ENCODE measurements at places on chromosomes 7 and 10. TPM values are rescaled to one million over a fixed set of nuclear protein-coding genes. Genes with fewer than 3 reads are reported as not detected.

The PIP gene
- total RNA-seq, result not detected

The OR13A1 gene
- not detected for total RNA-seq

The PPP1R3C gene
- 250 TPM for total RNA-seq

The TMEM229A gene
- 1.1 TPM for total RNA-seq

The CPSF4 gene
- 18.8 TPM for total RNA-seq

The CTBP2 gene
- total RNA-seq, result 36.0 TPM

The NUPR2 gene
- not detected for total RNA-seq

The GPR26 gene
- not detected for total RNA-seq

The HTRA1 gene
- 78.3 TPM for total RNA-seq

DNA sequence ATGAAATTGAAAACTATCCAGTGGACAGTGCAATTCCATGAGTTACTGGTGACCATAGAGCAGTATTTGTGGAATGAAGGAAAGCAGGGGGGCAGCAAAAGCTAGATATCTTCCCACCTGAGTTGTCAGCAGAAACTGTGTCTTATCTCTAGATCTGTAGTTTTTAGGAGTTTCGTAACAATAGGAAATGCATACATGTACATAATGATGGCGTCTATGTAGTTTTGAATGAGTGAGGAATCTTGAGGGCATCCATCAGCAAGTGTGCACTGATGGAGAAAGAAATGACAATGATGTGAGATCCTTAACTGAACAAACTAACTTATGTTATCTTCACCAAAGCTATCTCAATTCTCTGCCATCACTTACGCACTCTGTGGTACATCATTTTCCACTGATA is 114.5 kb downstream of the LRRC4 start:
- no peak overlapping the region for H3K27ac ChIP-seq

DNA sequence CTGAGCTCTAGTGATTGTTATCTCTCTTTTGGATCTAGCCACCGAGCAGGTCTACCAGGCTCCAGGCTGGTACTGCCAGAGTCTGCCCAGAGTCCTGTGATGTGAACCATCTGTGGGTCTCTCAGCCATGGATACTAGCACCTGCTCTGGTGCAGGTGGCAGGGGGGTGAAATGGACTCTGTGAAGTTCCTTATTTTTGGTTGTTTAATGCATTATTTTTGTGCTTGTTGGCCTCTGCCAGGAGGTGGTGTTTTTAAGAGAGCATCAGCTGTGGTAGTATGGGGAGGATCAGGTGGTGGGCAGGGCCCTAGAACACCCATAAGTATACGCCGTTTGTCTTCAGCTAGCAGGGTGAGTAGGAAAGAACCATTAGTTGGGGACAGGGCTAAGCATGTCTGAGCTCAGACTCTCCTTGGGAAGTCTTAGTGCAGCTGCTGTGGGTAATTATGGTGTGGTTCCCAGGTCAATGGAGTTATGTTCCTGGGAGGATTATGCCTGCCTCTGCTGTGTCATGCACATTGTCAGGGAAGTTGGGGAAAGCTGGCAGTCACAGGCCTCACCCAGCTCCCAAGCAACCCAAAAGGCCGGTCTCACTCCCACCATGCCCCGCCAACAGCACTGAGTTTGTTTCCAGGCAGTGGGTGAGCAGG is 81.8 kb downstream of the NPSR1 start:
- H3K27me3 ChIP-seq, result no peaks in the 10 kb centered on the region
- no peak overlapping the region for H3K27ac ChIP-seq
- no peaks in the 10 kb centered on the region for H3K4me1 ChIP-seq
- DNase-seq, result no peak
- no peaks in the 10 kb centered on the region for H3K36me3 ChIP-seq
- no peak overlapping the region for H3K4me3 ChIP-seq

GRCh38 chr10:111209692-111210091 is 132.9 kb downstream of the ADRA2A start:
- no peak overlapping the region for H3K27ac ChIP-seq
- no peak overlapping the region for H3K4me3 ChIP-seq
- no peaks in the 10 kb centered on the region for H3K27me3 ChIP-seq
- DNase-seq, result no peak
- H3K36me3 ChIP-seq, result no peaks in the 10 kb centered on the region

GRCh38 chr7:158237672-158238335 is 349.8 kb downstream of the PTPRN2 start:
- H3K36me3 ChIP-seq, result no peaks in the 10 kb centered on the region
- no peaks in the 10 kb centered on the region for H3K4me1 ChIP-seq
- H3K27me3 ChIP-seq, result no peaks in the 10 kb centered on the region
- H3K4me3 ChIP-seq, result no peak overlapping the region

DNA sequence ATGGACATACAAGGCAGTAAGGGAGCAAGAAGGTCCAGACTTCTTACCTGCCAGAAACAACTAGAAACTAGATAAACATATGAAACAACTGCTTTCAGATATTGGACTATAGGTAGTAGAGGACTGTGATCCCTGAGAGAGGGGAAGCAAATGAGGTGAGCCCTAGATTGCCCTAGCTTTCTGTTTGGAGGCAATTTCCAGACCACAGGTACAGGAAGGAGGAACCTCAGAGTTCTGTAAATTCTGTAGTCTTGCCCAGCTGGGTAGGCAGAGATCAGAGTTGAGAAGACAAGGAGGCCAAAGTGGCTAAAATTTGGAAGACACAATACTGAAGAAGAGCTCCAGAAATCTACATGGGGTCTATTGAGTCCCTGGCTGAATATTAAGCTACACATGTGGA is 21.0 kb downstream of the CDK6 start:
- H3K27ac ChIP-seq, result no peak overlapping the region
- no peaks in the 10 kb centered on the region for H3K4me1 ChIP-seq
- no peaks in the 10 kb centered on the region for H3K27me3 ChIP-seq
- H3K4me3 ChIP-seq, result no peak overlapping the region
- no peaks in the 10 kb centered on the region for H3K36me3 ChIP-seq
- no peak for DNase-seq

DNA sequence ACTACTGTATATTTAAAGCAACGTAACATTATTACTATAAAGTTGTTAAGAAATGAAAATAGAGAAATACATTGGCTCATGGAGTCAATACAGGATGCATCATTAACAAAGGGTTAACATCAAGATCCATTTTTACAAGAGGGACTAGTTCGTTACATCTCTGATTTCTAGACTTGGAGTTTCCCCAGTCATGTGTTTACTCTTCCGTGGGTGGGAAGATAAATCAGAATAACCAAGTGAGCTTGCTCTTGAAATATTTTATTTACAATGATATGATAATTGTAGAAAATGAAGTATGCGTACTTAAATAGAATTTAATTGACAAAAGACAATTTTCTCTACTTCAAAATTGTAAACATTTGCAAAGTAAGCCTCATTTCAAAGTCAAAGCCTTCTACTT is 1.0 kb upstream of the PRKAR2B start:
- DNase-seq, result no peak
- H3K27me3 ChIP-seq, result no peaks in the 10 kb centered on the region
- H3K36me3 ChIP-seq, result no peaks in the 10 kb centered on the region

DNA sequence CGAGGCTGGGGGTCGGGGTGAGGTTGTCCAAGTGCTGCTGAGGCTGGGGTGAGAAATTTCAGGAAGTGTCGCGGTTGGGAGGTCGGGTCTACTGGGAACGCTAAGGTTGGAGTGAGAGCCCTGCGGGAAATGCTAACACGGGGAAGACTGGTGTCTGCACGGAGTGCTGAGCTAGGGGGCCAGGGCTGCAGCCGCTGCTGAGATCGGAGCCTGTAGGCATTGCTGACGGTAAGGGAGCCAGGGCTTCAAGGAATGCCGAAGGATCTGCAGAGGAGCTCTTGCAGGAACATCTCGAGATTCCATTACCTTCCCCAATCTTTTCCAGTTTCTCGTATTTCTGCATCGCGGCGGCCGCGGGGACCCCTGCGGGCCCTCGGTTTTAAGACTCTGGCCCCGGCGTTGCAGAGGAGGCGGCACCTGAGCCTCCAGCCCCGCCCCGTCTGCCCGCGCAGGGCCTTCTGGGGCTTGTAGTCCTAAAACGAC is at the start of gene CDK5:
CDK5 (minus strand) TSS at position 392 of the 483 bp plus-strand sequence; CDS start at position 343, 49 bp downstream.
- no peaks in the 10 kb centered on the region for H3K27me3 ChIP-seq
- peaks cover 49% of the 10 kb centered on the region for H3K4me1 ChIP-seq
- H3K4me3 ChIP-seq, result peak within 1 kb of the TSS; percentile 85
- no peak for DNase-seq
- peak within 1 kb of the TSS; percentile 94 for H3K27ac ChIP-seq

GRCh38 chr7:132377703-132378584 is 198.3 kb downstream of the PLXNA4 start:
- H3K27ac ChIP-seq, result peak overlapping the region; percentile 21
- no peaks in the 10 kb centered on the region for H3K27me3 ChIP-seq
- H3K4me3 ChIP-seq, result no peak overlapping the region
- no peaks in the 10 kb centered on the region for H3K36me3 ChIP-seq
- DNase-seq, result no peak

- H3K27me3 ChIP-seq, result no peaks in the 10 kb centered on the region
- H3K4me3 ChIP-seq, result no peak overlapping the region
- DNase-seq, result peak; percentile 85
- H3K4me1 ChIP-seq, result peaks cover 14% of the 10 kb centered on the region
- H3K27ac ChIP-seq, result peak overlapping the region; percentile 84
- no peaks in the 10 kb centered on the region for H3K36me3 ChIP-seq
Measured at GRCh38 chr10:77970869-77971803, 44.6 kb upstream of the DLG5 start.

DNA sequence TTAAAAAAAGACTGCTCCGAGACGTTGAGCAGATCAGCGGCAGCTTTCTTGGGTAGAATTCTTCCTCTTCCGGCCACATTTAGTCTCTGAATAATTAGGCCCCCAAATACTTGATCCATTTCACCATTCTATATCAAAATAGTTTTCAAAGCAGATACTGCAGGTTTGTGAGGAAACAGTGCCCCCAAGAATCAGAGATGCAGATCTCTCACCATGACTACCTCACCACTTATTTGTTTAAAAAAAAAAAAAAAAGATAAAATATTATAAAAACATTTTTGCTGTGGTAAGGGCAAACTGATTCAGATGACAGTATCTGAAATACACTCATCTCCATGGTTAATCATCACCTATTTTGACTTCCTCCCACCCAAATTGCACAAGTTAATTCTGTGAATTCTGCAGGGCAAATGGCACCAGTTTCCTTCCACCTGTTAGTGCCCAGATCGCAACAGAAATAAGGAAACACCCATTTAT is 210.4 kb downstream of the FAM107B start:
- H3K4me3 ChIP-seq, result no peak overlapping the region
- H3K27me3 ChIP-seq, result no peaks in the 10 kb centered on the region
- no peaks in the 10 kb centered on the region for H3K4me1 ChIP-seq
- H3K36me3 ChIP-seq, result no peaks in the 10 kb centered on the region

DNA sequence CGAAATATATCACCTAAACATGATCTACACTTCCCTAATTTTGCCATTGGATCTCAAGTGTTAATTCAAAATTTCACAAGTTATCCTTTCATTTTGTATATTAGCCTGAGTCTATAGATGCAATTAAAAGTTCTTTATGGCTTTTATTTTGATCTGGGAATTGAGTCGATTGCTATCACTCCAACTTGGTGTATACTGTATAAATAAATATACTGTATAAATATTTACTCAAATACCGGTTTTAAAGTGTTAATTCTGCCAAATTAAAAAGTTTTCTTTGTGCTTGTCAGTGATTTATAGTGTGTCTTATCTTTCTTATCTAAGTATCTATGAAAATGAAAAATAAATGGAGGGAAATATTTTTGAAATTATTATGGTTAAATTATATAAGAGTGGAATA is 683.7 kb upstream of the LRRN3 start:
- H3K4me1 ChIP-seq, result no peaks in the 10 kb centered on the region
- no peak overlapping the region for H3K4me3 ChIP-seq
- no peak overlapping the region for H3K27ac ChIP-seq
- DNase-seq, result no peak
- no peaks in the 10 kb centered on the region for H3K27me3 ChIP-seq
- no peaks in the 10 kb centered on the region for H3K36me3 ChIP-seq

DNA sequence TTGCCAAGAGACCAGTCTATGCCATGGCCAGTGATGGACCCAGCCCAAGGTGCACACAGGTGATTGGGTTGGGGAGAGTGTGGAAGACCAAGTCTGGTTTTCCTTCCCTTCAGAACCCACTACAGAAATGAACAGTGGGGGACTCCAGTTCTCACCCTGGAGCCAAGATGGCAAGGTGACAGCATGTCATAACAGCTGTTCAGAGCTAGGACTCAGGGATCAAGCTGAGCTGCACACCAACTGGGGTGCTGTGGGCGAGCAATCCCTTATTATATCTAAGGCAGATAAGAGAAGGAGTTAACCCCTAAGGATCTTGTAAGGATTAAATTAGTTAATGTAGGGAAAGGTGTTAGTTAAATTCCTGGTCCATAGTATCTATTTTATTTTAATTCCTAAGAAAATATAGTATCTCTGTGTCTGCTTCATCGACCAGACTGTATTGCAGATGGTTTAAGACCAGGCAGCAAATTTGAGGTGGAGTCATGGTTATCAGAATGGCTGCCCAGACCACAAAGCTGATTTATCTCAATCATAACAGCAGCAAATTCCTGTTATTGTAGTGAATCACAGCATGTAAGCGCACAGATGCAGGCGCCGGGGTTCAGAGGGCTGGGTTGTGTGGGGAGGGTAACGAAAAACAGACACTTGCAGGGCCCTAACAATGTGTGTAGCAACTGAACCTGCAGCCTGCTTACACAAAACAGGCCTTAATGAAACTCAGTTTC is 208.7 kb upstream of the ZNF32 start:
- H3K36me3 ChIP-seq, result no peaks in the 10 kb centered on the region
- no peak for DNase-seq
- H3K4me1 ChIP-seq, result no peaks in the 10 kb centered on the region
- H3K27ac ChIP-seq, result no peak overlapping the region

- H3K4me1 ChIP-seq, result peaks cover 27% of the 10 kb centered on the region
- H3K27me3 ChIP-seq, result no peaks in the 10 kb centered on the region
- peak overlapping the region; percentile 99 for H3K27ac ChIP-seq
- peak overlapping the region; percentile 97 for H3K4me3 ChIP-seq
- no peaks in the 10 kb centered on the region for H3K36me3 ChIP-seq
- DNase-seq, result no peak
Measured at GRCh38 chr7:158828133-158829020, 932 bp downstream of the ESYT2 start.

- no peaks in the 10 kb centered on the region for H3K36me3 ChIP-seq
- no peak overlapping the region for H3K4me3 ChIP-seq
- peaks cover 6% of the 10 kb centered on the region for H3K4me1 ChIP-seq
- H3K27me3 ChIP-seq, result no peaks in the 10 kb centered on the region
- H3K27ac ChIP-seq, result no peak overlapping the region
- DNase-seq, result no peak
Measured at GRCh38 chr7:29369909-29370488, 175.4 kb downstream of the CHN2 start.

DNA sequence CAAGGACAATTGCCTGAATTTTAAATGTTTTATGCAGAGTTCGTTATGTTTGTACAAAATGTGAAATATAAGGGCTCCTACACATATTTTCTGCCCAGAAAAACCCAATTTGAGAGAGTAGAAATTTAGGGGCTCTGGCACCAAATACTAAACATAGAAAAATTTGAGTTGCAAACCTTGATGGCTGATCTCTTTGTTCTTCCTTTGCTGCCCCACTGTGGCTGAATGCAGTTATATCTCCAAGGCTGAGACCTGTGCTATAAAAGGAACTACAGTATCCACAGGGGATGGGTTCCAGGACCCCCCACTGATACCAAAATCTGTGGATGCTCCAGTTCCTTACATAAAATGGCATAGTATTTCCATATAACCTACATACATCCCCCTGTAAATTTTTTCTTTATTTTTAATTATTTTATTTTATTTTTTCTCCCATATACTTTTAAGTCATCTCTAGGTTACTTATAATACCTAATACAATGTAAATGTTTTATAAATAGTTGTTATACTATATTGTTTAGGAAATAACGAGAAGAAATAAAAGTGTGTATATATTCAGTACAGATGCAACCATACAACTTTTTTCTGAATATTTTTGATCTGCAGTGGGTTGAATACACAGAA is 22.5 kb downstream of the CFAP43 start:
- no peak for DNase-seq
- no peak overlapping the region for H3K4me3 ChIP-seq
- H3K27ac ChIP-seq, result no peak overlapping the region
- no peaks in the 10 kb centered on the region for H3K4me1 ChIP-seq

Data from right atrium auricular region (tissue), 2 donors.